ENCODE measurements at places on chromosomes 12 and 14.

GRCh38 chr12:60529723-60530122 lies 933.9 kb downstream of the SLC16A7 start:
- no peak for DNase-seq

DNA sequence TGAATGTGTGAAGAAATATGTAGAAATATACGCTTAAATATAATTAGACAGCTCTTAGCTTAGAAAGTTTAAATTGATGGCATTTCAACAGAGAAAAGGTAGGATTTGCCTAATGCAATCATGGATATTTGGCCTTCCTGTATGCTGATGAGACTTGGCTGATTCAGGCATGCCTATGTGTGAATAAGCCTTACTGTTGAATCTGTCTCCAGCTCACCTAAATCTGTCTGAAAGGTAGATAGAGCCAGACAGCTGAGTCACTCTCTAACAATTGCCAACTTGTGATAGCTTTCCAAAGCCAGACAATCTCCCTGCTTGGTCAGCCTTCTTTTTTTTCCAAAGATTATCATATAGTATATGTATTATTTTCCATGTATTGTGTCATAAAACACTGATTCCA lies 92.8 kb upstream of the FLRT2 start:
- DNase-seq: no peak

GRCh38 chr14:37865719-37866549 lies 270.5 kb downstream of the TTC6 start:
- DNase-seq: no peak

DNA sequence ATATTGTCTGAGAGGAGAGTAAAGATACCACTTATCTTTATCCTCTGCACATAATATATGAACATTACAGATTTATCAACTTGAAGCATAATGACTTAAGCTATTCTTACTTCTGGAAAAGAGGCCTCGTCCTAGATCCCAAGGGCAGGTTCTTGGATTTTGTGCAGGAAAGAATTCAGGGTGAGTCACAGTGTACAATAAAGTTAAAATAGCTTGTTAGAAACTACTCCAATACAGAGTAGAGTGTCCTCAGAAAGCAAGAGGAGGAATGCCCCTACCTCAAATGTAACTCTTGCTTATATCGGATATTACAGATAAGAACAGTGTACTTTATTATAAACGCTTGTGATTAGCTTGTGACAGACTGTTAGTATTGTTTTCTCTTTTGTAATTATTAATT lies 41.9 kb upstream of the ABCC9 start:
- no peak for DNase-seq

DNA sequence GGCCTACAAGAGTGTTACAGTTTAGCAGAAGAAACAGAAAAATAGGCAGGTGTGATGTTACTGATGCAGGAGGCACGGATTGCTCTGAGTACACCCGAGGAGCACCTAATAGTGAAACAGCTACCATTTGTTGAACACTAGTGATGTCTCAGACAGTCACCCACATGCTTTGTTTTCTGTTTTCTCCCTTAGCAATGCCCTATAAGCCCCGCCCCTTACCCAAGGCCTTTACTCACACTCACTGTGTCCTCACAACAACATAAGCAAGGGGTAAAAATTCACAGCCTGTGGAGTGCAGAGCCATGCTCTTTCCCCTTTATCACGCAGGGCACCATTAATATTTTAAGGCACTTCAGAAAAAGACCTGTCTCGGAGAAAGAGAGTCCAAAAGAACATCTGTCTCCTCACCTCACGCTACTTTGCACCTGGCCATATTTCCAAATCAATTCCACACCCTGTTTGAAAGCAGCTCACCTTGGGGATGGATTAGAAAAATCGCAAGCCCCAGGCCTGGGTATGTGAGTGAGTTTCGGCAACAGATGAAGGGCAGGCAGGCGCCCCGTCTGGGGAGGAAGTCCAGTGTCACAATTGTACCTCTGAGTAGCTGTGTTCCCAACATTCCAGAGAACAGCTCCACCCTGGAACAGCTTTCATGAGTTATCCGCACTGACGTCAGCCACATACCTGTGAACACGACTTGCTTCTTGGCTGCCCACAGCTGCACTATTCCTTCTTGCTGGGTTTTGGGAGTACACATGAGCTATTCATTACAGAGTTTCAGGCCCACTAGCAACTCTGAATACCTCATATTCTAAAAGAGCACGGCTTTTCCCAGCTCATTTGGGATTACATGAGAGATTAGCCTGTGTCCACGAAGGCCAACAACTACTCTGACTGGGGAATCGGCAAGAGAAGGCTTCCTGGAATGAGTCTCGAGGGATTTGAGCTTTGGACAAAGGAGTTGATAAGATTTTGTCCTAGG lies 26.0 kb downstream of the MAPK1IP1L start:
- DNase-seq: no peak

GRCh38 chr14:70425354-70425753 lies 8.5 kb upstream of the SYNJ2BP start:
- DNase-seq: no peak

GRCh38 chr12:5473076-5473782 lies 41.3 kb downstream of the NTF3 start:
- DNase-seq: no peak

DNA sequence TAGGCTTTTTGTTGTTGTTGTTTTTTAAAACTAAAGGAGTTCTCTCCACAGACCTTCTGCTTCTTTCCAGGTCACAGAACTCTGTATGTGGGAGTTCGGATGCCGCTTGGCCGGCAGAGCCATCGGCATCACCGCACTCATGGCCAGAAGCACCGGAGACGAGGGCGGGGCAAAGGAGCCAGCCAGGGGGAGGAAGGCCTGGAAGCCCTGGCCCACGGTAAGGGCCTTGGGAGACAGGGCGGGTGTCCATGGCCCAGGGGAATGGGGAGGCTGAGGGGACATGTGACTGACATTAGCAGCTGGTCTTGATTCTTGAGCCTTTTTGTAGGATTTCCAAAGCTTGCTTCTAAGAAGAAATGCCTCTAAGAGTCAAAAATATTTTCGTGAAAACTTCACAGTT lies 26.2 kb downstream of the SLC4A8 start:
- no peak for DNase-seq

All from stimulated activated CD8-positive, alpha-beta memory T cell treated with anti-CD3 and anti-CD28 coated beads, Interleukin-15, amount 100 ng/mL, for 48 hours (primary cell).